ENCODE measurements at places on chromosomes 11 and 22.

- peaks cover 58% of the 10 kb centered on the region for H3K27me3 ChIP-seq
- no peak overlapping the region for H3K4me3 ChIP-seq
- peaks cover 9% of the 10 kb centered on the region for H3K4me1 ChIP-seq
- DNase-seq: no peak
These were observed 72.5 kb upstream of the C11orf87 start for GRCh38 chr11:109349276-109350080.

DNA sequence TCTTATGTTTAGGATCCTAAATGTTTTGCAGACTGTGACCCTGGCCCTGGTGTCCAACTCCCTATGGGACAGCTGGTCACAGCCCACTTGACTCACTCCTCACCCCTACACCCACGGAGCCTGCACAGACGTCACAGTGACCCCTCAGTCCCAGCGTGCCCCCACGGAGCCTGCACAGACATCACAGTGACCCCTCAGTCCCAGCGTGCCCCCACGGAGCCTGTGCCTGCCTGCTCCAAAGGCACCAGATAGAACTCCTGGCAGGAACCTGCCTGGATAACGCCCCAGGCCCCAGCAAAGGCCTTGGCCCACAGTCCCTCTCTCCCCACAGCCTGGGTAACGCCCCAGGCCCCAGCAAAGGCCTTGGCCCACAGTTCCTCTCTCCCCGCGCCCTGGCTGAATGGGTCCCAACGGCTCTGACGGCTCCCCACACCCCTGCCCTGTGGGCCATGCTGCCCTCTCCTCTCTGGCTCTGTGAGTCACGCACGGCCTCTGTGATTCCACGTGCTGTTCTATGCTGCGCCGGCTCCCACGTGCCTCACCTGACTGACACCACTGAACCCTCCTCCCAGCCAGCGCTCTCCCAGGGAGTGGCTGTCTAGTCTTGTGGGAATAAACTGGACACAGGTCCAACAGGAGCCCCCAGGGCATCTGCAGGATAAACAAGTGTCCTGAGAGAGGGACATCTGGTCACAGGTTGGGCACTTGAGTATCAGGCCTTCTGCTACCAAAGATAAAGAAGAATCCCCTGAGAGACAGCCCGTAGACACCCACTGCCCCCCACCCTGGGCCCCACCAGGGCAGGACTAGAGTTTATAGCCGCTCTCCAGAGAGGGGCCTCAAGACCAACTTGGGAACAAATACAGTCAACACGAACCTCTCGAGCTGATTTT is 250.3 kb downstream of the BRD1 start:
- DNase-seq: no peak
- H3K36me3 ChIP-seq: no peaks in the 10 kb centered on the region
- H3K27ac ChIP-seq: no peak overlapping the region

- no peak overlapping the region for H3K27ac ChIP-seq
- DNase-seq: no peak
- H3K4me3 ChIP-seq: no peak overlapping the region
- no peaks in the 10 kb centered on the region for H3K27me3 ChIP-seq
- H3K36me3 ChIP-seq: no peaks in the 10 kb centered on the region
- no peaks in the 10 kb centered on the region for H3K4me1 ChIP-seq
These were observed 1848.3 kb upstream of the RAG2 start for GRCh38 chr11:38446336-38446735.

- no peaks in the 10 kb centered on the region for H3K27me3 ChIP-seq
- H3K36me3 ChIP-seq: peaks cover 8% of the 10 kb centered on the region
- H3K4me3 ChIP-seq: peak overlapping the region; percentile 86
- H3K27ac ChIP-seq: peak overlapping the region; percentile 97
- DNase-seq: no peak
These were observed 1.1 kb upstream of the ATG16L2 start for GRCh38 chr11:72812967-72813739.

DNA sequence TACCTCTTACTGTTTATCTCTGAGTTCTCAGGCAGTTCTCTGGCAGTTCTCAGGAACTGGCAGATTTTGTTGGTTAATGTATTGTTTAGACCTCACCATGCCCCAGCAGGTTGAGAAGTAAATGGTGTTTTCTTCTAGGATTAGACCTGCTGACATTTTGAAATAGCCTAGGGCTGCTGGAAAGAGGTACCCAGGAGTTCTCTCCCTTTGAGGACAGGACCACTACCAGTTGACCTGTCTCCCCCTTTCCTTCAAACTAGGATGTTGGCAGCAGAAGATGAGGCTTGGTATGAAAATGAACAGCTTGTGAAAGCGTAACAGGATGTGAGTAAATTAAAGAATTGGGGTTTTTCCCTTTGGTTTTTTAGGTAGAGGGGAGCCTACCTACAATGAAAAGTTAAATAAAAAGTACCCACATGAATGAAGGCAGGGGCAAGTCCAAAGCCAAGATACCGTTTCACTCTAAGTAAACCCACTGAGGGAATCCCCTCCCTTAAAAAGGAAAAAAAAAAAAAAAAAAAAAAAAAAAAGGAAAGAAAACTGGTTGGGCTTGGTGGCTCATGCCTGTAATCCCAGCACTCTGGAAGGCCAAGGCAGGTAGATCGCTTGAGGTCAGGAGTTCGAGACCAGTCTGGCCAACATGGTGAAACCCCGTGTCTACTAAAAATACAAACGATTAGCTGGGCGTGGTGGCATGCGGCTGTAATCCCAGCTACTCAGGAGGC is 96.2 kb downstream of the PDHX start:
- H3K36me3 ChIP-seq: no peaks in the 10 kb centered on the region
- peak overlapping the region; percentile 57 for H3K27ac ChIP-seq
- no peak overlapping the region for H3K4me3 ChIP-seq
- H3K27me3 ChIP-seq: no peaks in the 10 kb centered on the region

All from progenitor cell of endocrine pancreas (in vitro differentiated cells).